NCI-H1436 treated with DMSO at 0.1 percent for 48 hours (cell line): ENCODE measurements at places on chromosomes 4 and X.

GRCh38 chr4:73988061-73988460 lies at the start of gene PPBP:
TSS of gene PPBP (minus strand) at chr4:73988190. CDS start at chr4:73988103, 87 bp downstream.
- no peak for DNase-seq

DNA sequence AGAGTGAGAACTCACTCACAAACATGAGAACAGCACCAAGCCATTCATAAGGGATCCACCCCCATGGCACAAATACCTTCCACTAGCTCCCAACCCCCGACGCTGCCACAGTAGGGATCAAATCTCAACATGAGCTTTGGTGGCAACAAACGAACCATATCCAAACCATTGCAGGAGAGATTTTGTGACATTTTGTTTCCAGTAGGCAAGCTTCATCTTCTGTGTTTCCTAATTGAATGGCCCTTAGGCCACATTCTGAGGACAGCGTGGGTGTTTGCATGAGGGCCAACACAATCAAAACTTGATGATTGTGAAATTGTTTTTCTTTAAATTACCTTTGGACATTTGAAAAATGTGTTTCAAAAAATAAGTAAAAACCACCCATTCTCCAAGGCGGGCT lies 102.6 kb upstream of the LNX1 start:
- DNase-seq, result no peak

- no peak for DNase-seq
Observed at GRCh38 chr4:55447831-55448230, 52.1 kb downstream of the TMEM165 start.

DNA sequence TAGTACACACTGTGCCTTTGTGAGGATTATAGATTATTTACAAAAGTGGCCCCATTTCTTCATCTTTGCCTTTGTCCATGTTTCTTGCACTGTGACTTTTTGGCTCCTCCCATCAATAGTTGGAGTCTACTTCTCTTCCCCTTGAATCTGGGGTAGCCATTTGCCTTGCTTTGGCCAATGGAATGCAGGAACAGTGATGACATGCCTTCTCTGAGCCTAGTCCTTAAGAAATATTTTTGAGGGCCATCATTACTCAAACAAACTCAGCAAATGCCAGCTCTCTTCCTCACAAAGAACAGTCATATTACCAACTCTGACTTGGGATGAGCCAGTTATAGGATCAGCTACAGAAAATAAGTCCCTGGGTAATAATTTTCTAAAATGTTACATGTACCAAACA lies 189.6 kb downstream of the FRMPD4 start:
- no peak for DNase-seq

GRCh38 chrX:53674581-53674980 lies 11.9 kb downstream of the HUWE1 start:
- DNase-seq, result no peak

- no peak for DNase-seq
Observed at GRCh38 chrX:69496183-69496582, 7.9 kb upstream of the NALF2 start.

DNA sequence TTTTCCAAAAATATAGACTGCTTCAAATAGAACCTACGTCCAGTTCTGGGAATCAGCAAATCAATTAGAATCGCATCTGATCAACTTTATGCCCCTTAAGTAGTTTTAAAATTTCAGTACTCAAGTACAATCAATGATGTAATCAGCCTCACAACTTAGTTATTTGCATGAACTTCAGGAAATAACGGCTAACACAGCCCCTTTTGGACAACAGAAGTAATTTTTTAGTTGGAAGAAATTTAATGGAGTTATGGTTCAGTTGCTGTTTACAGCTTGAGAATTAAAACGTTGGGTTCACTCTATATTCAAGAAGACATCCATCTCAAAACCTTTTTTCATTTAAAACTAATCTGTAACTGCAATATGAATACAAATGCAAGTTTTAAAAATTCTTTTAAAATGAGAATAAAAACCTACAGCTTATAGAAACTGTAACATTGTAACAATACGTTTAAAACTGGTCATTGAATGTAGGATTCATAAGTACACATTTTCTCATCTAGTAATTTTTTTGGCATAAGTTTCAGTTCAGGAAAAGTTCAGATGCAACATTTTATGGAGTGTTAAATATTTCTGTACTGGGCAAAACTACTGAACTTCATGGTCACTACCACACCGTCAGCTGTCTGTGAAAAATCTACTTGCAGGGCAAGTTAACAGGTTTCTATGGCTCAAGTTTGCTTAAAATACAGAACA lies 956 bp downstream of the TAPT1 start:
- no peak for DNase-seq

- no peak for DNase-seq
Observed at GRCh38 chr4:137307806-137308205, 224.5 kb downstream of the PCDH18 start.

- DNase-seq, result no peak
Observed at GRCh38 chr4:22334155-22334554, 181.7 kb downstream of the ADGRA3 start.
